T-helper 1 cell (primary cell): ENCODE measurements at places on chromosomes 5 and 9.

GRCh38 chr5:64876203-64876602 lies 107.5 kb downstream of the CWC27 start:
- DNase-seq: no peak

DNA sequence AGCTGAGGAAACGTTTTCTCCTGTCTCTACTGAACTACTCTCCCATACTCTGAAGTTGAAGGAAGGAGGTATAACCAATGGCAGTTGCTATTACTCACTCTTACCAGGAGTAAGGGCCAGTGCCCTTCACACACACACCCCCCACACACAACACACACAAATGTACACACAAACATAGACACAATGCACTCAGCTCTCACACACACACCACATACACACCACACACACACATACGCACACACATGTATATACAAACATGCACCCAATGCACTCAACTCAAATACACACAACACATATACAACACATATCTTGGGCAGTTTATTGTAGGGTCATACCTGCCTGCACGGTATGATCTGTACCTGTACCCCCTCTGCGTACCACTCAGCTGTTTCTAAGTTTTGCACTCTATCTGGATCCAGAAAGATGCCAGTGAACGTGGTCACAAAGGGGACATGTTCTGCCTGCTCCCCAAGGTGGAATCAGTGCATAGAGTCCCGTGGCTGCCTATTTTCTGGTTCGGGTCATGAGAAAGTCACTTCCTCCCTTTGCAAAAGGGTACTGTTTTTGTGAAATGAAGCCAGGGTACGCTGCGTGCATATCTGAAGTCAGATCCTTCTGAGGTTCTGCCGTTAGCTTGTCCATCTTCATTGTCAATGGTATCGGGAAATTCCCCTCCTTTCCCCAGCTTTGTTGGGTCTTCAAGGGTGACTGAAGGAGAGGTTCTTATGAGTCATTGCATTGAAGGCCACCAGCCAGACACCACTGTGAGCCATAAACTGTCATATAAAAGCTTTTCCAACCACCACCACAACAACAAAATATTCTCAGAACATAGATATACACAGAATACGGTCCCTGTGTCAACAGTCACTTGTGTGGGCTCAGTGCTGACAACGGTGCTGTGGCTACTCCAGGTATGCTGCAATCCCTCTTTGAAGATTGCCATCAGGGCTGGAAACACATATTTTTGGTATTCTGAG lies 131.9 kb downstream of the UGCG start:
- DNase-seq: no peak

GRCh38 chr5:113223831-113224604 lies 210.8 kb downstream of the TSSK1B start:
- no peak for DNase-seq

- DNase-seq: no peak
Observed at GRCh38 chr9:22147813-22148527, 138.9 kb upstream of the CDKN2B start.

DNA sequence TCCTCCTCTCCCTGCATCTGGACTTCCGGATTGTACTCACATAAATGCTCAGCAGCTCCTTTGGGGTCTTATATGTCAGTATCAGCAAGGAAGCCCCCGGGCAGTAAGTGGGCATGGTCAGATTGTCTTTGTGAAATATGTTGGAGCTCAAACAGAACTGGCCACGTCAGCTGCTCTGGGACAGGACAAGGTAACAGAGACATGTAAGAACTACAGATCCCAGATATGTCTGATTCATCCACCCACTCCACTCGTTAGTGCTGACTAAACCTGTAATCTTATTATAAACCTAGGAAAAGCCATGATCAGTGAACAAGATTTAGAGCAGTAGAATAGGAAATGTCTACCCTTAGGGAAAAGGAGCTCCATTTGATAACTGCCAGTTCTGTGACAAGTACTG lies 561.8 kb downstream of the CETN3 start:
- no peak for DNase-seq

DNA sequence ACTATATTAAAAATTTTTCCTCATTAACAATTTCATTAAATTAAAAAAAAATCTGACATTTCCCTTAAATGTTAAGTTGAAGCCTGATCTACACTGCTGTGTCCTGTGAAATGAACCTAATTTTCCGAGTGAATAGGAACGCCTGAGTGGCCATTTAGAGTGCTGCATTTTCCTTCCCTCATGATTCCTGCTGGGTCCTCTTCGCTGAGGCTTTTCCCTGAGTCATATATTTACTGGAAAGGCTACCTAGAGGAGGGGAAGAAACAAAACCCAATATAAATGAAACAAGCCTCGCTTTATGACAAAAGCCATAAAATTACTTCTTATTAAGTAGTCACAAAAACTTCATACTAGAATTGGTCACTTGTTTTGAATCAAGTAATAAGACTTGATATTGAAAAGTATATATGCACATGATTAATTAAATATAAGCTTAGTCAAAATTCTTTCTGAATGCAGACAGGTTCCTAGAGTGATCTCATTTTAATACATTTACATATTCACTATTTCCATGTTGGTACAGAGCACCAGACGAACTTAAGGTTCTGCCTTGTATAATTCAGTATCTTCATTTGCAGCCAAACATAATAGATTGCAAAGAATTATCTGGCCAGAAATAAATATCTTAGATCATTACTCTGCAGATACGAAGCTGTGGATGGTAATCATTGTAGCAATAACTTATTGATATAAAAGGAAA lies 6.3 kb upstream of the ISCA1 start:
- no peak for DNase-seq

DNA sequence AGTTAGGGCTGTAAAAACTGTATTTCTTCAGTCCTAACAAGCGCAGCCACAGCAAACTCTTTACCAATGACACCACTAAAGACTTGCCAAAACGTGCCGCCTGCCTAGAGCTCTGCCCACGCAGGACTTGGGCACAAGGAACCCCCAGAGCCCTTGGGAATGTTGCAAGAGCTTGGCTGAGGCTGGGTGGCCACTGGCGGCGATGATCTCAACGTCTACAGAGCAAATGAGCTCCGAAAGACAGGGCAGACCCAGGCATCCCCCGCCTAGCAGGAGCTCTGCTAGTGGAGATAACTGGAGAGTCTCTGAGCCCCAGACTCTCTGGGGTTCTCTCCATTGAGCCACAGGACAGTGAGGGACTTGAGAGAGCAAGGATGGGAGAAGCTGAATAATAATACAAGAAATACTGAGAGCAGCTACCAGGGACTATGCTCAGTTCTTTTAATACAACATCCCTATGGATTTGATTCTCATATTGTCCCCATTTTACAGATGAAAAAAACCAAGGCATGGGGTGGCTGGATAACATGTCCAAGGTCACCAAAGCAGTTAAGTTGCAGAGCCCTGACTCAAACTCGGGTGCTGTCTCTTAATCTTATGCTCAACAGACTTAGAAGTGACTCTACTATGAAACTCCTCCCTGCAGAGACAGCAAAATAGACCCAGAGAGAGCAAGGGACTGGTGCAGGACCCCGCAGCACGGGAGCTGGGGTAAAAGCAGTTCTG lies 32.5 kb downstream of the SHB start:
- DNase-seq: no peak

GRCh38 chr5:109451146-109451545 lies 41.4 kb upstream of the PJA2 start:
- no peak for DNase-seq

GRCh38 chr5:40474250-40474649 lies 205.5 kb upstream of the PTGER4 start:
- DNase-seq: no peak
